Stimulated activated CD4-positive, alpha-beta T cell treated with anti-CD3 and anti-CD28 coated beads, TNF-alpha, amount 100 ng/mL, for 48 hours (primary cell): ENCODE measurements at places on chromosomes 7 and 10.

GRCh38 chr10:6148251-6148701 is 54.5 kb upstream of the PFKFB3 start:
- DNase-seq = no peak

- no peak for DNase-seq
Observed at GRCh38 chr7:120272701-120273475, at the start of gene KCND2. Gene KCND2 (plus strand): TSS chr7:120273175.

GRCh38 chr10:43853369-43853768 is 204.7 kb upstream of the ZNF32 start:
- no peak for DNase-seq

DNA sequence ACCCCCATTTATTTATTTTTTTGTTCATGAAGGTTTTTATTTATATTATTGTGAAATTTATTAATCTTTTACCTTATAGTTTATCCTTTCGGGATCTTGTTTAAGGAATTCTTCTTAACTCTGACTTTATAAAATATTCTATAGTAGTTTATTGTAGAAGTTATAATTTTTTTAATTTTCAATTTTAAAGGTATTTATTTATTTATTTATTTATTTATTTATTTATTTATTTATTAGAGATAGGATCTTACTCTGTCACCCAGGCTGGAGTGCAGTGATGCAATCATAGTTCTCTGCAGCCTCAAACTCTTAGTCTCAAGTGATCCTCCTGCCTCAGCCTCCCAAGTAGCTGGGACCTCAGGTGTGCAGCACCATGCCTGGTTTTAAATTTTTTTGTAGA is 56.0 kb downstream of the NRF1 start:
- no peak for DNase-seq

GRCh38 chr10:26508016-26508415 is 69.9 kb downstream of the APBB1IP start:
- DNase-seq = no peak

GRCh38 chr7:26663874-26664273 is 200.5 kb downstream of the SKAP2 start:
- no peak for DNase-seq

DNA sequence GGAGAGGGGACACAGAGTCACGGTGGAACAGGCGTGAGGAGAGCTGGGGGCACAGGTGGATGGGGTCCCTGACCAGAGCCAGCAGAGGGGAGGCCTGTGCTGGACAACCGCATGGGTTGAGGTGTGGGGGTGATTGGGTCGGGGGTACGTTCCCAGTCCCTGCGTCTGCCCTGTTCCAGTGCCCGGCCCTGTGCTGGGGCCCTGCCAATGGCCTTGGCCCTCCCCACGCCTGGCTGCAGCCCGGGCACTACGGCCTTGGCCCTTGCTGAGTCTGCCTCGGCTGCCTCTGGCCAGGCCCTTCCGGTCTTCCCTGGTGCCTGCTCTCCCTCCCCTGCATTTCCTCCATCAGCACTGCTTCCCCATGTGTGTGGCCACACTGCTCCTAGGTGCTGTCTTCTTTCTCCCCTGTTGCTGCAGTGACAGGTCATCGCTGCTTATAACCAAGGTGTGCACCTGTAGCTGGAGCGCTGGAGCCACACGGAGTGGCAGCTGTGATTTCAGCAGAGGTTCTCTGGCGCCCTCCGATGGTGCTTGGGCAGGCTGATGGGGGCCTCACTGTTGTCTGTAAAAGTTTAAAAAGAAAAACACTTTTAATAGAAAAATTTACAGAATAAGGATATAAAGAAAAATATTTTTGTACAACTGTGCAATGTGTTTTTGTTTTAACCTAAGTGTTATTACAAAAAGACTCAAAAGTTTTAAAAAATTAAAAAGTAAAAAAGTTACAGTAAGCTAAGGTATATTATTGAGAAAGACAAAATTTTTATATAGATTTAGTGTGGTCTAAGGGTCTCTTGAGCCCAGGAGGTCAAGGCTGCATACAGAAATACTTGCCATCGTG is 45.2 kb upstream of the BHLHA15 start:
- DNase-seq = no peak

DNA sequence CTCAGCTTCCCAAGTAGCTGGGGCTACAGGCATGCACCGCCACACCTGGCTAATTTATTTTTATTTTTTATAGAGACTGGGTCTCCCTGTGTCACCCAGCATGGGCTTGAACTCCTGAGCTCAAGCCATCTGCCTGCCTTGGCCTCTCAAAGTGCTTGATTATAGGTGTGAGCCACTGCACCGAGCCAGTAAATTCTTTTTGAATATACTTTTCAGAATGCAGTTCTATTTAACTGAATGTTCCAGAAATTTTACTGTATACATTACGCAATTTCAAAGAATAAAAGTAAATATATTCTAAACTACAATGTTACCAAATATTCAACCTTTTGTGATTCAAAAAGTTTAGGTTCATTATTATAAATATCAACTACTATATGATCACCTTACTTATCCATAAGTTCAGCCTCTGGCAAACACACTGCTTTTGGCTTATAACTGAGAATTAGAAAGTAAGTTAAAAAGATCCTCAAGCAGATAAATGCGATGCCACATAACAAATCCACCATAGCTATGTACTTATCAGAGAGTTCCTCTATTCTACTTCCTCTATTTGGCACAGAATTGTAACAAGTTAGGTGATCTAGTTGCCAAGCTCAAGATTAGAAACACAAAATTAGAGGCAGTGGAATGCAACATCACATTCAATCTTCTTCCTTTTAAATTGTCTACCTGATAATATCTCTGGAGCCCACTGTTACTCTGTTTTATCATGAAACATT is 118.2 kb downstream of the ANK3 start:
- no peak for DNase-seq

DNA sequence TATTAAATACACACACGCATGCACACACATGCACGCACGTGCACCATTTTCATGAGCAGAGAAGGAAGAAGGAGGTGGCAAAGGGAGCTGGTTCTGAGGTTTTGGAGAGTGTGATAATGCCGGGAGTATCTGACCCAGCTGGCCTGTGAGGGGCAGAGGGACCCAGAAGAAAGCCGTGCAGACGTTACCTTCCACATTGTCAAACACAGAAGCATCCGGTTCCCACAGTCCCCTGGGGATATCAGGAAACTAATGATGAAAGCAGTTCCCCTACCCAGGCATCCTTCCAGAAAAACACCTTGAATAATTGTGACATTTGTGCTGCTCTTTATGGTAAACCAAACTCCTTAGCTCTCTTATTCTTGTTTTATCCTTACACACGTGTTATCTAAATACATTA is 85.7 kb upstream of the FAM180A start:
- DNase-seq = no peak

- no peak for DNase-seq
Observed at GRCh38 chr7:111093496-111093895, 2.6 kb downstream of the LRRN3 start.

GRCh38 chr7:5302577-5302976 is 19.8 kb downstream of the SLC29A4 start:
- DNase-seq = no peak

DNA sequence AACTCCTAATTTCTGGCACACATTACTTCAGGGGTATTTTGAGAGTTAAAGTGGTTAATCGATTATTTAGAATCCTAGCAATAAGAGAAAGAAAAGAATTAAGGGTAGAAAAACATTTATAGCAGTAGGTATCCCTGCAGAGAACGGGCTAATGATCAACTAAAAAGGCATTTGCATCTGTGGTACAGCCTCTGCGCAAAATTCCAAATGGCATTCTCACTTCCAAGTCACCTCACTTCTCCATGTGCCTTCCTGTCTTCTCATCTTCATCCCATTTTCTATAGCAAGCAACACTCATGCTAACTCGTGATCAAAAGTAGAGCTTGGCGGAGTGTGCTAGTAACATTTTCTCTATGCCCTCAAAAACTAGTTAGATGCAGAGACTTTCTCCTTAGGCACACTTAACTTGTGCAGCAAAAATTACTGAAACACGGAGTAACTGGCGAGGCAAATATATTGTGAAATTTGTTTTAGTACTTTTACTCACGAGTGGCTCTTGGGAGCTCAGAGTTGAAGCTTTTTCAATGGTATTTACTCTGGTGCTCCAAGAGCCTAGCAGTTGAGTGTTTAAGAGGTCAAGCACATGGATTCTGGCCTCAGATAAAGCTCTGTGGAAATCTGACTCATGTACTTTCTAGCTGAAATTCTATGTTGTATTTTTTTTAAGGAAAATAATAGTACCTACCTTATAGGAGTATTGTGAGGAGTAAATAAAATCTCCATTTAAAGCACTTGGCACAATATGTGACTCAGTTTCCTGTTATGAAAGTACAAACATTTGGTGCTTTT is 65.1 kb downstream of the MET start:
- no peak for DNase-seq

DNA sequence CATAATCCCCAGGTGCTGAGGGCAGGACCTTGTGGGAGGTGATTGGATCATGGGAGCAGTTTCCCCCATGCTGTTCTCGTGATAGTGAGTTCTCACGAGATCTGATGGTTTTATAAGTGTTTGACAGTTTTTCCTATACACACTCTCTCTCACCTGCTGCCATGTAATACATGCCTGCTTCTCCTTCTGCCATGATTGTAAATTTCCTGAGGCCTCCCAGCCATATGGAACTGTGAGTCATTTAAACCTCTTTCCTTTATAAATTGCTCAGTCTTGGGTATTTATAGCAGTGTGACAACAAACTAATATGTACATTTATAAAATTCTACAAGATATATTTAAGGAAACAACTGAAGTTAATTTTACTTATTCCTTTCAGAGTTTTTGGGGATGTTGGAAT is 170.8 kb upstream of the BET1 start:
- DNase-seq = no peak

DNA sequence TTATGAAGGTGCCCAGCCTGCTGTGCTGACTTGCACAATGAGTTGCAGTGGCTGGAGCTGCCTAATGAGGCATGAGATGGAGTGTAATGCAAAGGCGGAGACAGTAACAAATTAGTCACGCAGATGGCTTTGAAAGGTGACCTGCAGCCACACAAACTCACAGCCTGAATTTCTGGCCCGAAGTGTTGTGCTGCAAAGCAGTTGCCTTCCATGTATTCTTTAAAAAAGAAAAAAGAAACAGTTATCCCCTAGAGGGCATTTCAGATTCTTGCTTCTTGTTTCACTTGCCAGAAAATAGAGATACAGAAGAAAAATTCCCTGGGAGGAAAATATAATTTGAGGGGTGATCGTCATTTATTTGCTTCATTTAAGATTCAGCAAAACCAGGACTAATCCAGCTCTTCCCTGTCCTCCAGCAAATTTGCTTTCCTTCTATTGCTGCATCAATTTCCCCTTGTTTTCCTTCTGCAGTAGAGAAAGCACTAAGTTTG is 239.9 kb downstream of the ADRA2A start:
- no peak for DNase-seq

DNA sequence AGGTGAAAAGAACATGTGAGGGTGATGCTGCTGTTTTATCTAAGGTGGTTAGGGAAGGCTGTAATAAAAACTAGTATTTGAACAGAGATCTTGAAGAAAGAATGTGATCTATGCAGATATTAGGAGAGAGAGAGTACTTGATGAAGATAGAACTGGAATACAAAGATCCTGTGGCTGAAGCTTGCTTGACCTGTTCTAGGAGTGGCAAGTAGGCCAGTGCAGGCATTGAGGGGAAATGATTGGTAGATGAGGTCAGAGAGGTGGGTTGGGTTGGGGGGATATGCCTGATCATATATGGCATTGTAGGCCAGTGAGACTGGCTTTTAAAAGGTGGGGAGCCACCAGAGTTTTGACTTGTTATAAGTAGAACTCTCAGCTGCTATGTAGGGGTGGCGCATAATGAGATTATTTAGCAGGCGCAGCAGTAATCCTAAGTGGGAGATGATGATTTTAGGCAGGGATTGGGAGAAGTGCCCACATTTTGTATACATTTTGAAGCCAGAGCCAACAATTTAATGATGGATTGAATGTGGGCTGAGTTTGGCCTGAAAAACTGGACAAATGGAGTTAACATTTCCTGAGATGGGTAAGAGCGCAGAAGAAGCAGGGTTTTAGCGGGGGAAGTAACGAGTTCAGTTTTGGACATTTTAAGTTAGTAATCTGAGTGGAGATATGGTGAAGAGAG is 8.2 kb downstream of the CCSER2 start:
- no peak for DNase-seq

GRCh38 chr7:93219868-93220267 is 6.4 kb downstream of the HEPACAM2 start:
- no peak for DNase-seq

DNA sequence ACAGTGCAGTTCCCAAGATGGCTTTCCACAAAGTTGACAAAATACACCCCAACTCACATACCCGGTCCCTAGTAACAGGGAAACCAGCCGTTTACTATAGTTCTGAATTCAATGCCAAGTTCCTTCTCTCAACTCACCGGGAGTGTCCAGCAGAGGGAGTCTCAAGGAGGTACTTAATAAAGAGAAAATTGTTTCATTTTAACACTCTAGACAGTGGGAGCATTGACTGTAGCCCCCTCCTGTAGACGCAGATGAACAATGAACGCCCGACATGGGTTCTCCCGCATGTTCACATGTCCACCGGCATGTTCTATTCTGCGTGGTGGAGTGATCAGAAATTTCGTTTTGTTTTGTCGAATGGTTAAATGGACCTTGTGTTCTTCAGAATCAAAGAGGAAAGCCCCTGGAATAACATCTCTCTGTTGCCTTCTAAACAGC is 1.9 kb downstream of the HIPK2 start:
- peak; percentile 44 for DNase-seq

GRCh38 chr10:132808383-132809231 is 22.7 kb upstream of the NKX6-2 start:
- no peak for DNase-seq

DNA sequence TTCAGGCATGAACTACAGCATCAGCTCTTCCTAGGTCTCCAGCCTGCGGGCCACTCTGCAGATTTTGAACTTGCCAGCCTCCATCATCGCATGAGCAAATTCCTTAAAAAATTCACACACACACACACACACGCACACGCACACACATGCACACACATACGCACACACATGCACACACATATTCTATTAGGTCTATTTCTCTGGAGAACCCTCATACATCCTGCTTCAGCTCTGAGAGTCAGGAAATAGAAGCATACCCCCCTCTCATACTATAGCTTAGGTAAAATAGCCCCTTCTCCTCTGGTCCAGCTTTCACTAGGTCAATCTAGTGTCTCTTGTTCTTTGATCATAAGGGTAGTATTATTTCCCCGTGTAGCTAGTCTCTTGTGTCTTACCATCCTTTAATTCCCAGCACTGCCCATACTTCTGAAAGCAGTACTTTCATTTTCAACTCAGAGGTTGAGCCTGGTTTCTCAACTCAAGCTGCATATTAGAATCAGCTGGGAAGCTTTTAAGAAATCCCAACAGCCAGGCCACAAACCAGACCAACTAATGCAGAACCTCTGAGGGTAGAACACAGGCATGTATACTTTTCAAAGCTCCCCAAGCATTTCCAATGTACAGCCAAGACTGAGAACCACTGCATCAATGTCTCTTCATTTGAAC is 30.9 kb upstream of the ITGB8 start:
- no peak for DNase-seq
